ENCODE measurements at places on chromosomes 2 and 18. TPM values are rescaled to one million over a fixed set of nuclear protein-coding genes. Genes with fewer than 3 reads are reported as not detected.

Gene CDK15
- 1.2 TPM for total RNA-seq

Gene SIX2
- not detected for total RNA-seq

Gene TDRD15
- total RNA-seq: 0.08 TPM

Gene UGT1A5
- 1.8 TPM for total RNA-seq

Gene RETREG2
- total RNA-seq: 82.3 TPM

Gene HOXD13
- not detected for total RNA-seq

Gene CREG2
- not detected for total RNA-seq

Gene MC4R
- not detected for total RNA-seq

Gene LYPD6
- 1.4 TPM for total RNA-seq

Gene ZNF892
- 9.2 TPM for total RNA-seq

Gene TOGARAM2
- total RNA-seq: 0.29 TPM

Gene SEPTIN10
- 99.3 TPM for total RNA-seq

Gene ST3GAL5
- 199 TPM for total RNA-seq

Gene IL36B
- not detected for total RNA-seq

Gene KCNJ3
- total RNA-seq: not detected

Gene RRM2
- total RNA-seq: 0.83 TPM

Gene KIAA2012
- not detected for total RNA-seq

Gene PSMA8
- total RNA-seq: not detected

Gene CLIP4
- 250 TPM for total RNA-seq

Gene NR4A2
- total RNA-seq: 4.2 TPM

Gene COL4A3
- total RNA-seq: 63.8 TPM

Gene CDCA7
- total RNA-seq: 0.11 TPM

Gene METTL21A
- total RNA-seq: 36.1 TPM

Gene KCNF1
- not detected for total RNA-seq

Gene CAPG
- 242 TPM for total RNA-seq

Gene FOXD4L1
- total RNA-seq: 2.0 TPM

Gene SH3BP4
- 55.4 TPM for total RNA-seq

Gene CDH19
- total RNA-seq: 4.7 TPM

Gene UPP2
- not detected for total RNA-seq

Gene CYRIA
- 33.6 TPM for total RNA-seq

Gene ABHD1
- 1.1 TPM for total RNA-seq

Gene NOSTRIN
- 48.1 TPM for total RNA-seq

Gene COL6A3
- total RNA-seq: 140 TPM

Gene TEKT4
- total RNA-seq: not detected

Gene SULT1C3
- not detected for total RNA-seq

Gene FLACC1
- 5.0 TPM for total RNA-seq

Gene RAB27B
- 0.40 TPM for total RNA-seq

Gene PRSS56
- total RNA-seq: not detected

Gene SPATS2L
- 79.7 TPM for total RNA-seq

Gene ARMC9
- 20.3 TPM for total RNA-seq

Gene SULT1C2
- total RNA-seq: 11.2 TPM

Gene MOGAT1
- not detected for total RNA-seq

Gene TMEM237
- 19.2 TPM for total RNA-seq

Gene TTLL4
- total RNA-seq: 5.7 TPM

Gene WIPF1
- 32.7 TPM for total RNA-seq

Gene CD226
- total RNA-seq: 1.6 TPM

Gene INO80D
- 49.7 TPM for total RNA-seq

Gene TMEM169
- 3.1 TPM for total RNA-seq

Gene LHCGR
- 1.3 TPM for total RNA-seq

Measured in thyroid gland (tissue), 4 donors.